ENCODE measurements at places on chromosomes 16 and 17.

- no peak for DNase-seq
Measured at GRCh38 chr17:64749306-64749705, 87.2 kb upstream of the SMURF2 start.

DNA sequence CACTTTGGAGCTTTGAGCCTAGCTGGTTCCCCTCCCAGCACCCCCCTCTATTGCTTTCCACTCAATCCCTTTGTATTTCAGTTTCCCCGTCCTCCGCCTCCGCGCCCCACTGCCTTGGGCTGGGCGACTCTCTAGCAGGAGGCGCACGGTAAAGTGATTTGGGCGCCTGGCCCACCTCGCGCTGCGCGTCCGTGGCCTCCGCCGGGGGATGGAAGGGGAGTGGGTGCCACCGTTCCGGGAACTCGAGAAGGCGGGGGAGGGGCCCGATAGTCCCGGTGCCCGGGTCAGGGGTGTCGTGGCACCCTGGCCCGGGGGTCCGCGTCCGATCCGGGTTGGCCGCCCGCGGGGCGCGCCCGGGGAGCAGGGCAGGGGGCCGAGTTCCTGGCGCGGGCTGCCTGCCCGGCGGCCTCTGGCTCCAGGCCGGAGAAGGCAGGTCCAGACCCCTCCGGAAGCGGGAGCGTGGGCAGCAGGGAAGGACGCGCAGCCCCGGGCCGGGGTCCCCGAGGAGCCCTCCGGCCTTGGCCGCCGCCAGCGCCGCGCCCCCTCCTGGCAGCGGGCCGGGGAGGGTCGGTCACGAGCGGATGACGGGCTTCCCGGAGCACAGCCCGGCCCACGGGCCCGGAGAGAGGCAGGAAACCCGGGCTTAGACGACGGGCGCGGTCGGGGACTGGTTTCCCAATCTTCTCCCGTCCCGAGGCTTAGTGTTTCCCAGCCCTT lies 15.8 kb downstream of the MEOX1 start:
- DNase-seq, result peak; percentile 32

GRCh38 chr17:43906951-43907424 lies 348 bp downstream of the MPP2 start:
- DNase-seq, result no peak

GRCh38 chr16:20760346-20760745 lies 3.5 kb upstream of the ACSM3 start:
- DNase-seq, result no peak

DNA sequence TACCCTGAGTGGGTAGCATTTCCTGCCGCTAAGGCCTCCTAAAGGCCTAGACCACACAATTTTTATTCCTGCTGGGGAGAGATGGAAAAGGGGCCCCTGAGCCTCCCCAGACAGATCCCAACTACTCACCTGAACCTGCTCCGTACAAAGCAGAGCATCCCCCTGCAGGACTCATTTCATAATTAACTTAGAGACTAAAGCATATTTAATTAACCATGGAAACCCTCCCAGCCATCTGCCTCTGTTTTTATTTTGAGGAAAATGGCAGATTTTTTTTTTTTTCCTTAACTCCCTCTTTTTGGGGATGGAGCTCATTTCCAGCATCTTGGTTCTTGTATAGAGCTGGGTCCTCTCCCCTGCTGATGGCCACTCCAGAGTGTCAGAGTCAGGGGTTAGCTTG lies 96.5 kb upstream of the CRHR1 start:
- no peak for DNase-seq

GRCh38 chr17:9241774-9242496 lies 220.6 kb downstream of the NTN1 start:
- no peak for DNase-seq

DNA sequence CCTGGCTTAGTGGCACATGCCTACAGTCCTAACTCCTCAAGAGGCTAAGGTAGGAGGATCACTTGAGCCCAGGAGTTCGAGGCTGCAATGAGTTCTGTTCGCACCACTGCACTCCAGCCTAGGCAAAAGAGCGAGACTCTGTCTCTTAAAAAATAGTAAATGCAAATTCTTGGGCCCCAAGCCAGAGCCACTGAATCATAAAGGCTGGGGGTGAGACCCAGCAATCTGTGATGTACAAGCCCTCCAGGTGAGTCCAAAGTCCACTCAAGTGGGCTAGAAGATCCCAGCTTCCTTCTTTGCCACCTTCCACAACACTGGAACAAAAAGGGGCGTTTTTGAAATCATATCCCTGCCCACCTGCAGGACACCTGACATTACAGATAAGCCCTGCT lies 16.9 kb downstream of the TRIM25 start:
- DNase-seq, result no peak

- DNase-seq, result no peak
Measured at GRCh38 chr17:33050611-33051140, 59.0 kb downstream of the SPACA3 start.

DNA sequence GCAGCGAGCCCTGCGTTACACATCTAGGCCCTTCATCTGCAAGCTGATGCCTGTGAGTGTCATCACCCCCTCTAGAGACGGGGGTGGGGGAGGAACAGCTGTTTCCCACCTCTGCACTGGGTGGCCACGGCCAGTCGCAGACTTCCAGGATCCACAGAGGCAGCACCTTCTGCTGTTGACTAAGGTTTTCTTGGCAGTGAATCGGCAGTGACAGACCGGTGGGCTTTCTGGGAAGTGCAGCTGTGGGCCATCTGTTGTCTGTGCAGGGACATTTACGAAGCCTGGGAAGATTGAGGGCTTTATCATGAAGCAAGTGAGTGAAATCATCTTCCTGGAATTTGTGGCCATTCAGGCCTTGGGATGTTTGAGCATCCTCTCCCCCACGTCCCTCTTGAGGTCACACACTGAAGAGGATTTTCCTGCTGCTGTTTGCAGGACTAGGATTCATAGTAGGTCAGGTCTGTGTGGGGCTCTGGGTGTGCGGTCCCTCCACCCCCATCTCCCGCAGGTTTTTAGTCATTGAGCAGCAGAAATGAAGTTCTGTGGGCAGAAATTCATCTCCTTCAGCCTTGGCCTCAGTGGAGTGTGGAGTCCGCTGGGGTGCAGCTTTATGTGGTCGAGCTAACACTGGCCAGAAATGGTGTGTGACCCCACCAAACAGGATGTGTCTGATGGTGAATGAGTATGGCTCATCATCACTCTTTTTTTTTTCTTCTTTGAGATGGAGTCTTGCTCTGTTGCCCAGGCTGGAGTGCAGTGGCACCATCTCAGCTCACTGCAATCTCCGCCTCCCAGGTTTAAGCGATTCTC lies 12.0 kb downstream of the PGS1 start:
- DNase-seq, result no peak

DNA sequence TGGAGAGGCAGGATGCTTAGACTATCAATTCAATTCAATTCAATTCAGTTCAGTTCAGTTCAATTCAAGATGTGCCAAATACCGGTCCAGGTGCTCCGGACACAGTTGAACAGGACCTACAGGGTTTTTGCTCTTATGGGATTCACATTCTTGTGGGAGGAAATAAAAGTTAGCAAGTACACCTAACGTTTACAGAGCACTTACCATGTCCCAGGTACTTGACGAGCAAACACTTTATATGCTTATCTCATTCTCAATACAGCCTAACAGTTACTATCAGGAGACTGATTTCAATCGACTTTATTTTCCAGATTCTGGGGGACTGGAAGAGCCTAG lies 467 bp upstream of the GDE1 start:
- DNase-seq, result no peak

- DNase-seq, result no peak
Measured at GRCh38 chr16:69833357-69834282, 71.5 kb downstream of the WWP2 start.

- DNase-seq, result no peak
Measured at GRCh38 chr16:52573365-52574299, 26.7 kb upstream of the TOX3 start.

DNA sequence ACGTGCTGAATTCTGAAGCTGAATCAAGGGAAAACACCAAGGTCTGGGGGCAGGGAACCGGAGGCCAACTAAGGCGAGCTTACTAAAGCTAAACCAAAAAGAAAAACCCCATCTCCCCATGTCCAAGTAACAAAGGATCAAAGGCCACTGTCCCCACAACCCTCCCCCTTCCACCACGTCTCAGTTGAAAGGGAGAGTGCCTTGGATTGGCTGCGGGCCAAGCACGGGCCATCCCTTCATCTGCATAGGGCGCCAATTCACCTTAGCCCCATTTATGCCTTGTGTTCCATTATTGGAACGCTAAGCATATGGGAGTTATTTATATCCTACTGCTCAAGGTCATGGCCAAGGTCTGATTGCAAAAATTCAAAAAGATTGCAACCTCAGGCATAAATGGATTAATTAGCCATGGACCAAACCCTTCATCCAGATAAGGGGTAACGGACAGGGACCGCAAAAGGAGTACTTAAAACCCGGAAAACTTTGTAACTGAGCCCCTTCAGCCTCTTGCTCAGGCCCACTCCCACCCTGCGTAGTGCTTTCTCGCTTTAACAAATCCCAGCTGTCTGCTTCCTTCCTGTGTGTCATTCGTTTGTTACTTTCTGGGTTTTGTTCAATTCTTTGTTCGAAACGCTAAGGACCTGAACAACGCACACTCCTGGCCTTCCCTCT lies 740 bp upstream of the ATP6V0D1 start:
- no peak for DNase-seq

- DNase-seq, result no peak
Measured at GRCh38 chr17:65514082-65514481, 47.4 kb downstream of the AXIN2 start.

DNA sequence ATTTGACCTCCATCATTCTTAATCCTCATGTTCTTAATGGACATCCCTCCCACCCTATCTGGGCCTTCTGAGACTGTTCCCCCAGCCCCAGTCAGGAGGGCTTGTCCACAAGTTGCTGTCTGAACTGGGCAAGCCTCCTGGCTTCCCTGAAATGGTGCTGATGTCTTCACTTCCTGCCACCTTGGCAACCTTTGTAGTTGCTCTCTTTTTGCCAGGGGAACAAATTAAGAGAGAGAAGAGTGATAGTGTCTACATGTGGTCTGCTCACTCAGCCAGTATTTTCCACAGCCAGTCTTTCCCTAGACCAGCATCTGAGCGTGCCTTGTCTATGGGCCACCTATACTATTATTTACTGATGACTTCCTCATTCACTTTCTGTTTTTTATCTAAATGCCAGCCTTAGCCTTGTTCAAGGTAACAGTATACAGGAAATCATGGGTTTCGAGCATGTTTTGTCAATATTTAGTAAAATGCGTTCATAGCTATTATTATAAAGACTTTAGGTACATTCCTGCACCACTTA lies 710.1 kb downstream of the MAF start:
- DNase-seq, result no peak

GRCh38 chr17:27818401-27819105 lies 18.2 kb upstream of the NOS2 start:
- DNase-seq, result no peak

DNA sequence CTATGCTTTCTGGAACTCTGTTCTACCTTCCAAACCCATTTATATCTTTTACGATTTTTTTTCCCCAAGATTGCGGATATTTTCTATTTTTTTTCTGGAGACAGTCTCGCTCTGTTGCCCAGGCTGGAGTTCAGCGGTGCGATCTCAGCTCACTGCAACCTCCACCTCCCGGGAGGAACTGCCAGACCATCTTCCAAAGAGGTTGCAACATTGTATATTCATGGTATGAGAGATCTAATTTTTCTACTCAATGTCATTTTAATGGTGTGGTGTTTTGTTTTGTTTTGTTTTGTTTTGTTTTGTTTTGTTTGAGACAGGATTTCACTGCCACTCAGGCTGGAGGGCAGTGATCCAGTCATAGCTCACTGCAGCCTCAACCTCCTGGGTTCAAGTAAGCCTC lies 8.5 kb upstream of the BMERB1 start:
- no peak for DNase-seq

GRCh38 chr17:1947229-1947742 lies 77.8 kb downstream of the RTN4RL1 start:
- no peak for DNase-seq

DNA sequence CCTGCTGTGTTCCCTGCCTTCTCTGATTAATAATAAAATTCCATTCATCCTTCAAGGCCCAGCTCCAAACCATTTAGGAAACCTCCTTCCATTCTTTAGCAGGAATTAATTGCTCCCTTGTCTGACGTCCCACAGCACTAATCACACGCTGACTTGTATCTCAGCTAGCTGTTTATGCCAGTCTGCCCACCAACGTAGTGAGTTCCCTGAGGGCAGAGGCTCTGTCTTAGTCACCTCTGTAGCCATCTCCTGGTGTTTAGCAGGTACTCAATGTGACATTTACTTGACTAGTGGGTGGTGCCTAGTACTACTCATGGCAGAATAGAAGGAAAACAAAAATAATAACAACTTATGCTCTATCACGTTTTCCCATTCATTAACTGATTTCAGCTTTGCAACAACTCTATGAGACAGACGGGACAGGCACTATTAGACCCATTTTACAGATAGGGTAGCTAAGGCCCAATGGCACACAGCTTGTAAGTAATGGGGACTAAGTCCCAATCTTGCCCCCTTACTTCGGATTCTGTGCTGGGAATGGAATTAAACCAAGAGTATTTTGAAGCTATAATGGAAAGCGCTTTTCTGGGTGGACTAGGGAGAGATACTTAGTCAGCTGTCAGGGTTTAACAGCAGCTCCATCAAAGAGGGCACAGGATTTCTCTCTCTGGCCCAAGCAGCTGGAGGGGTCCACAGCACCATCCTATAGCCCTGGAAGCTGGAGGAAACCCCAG lies 931 bp upstream of the WIPF2 start:
- no peak for DNase-seq

DNA sequence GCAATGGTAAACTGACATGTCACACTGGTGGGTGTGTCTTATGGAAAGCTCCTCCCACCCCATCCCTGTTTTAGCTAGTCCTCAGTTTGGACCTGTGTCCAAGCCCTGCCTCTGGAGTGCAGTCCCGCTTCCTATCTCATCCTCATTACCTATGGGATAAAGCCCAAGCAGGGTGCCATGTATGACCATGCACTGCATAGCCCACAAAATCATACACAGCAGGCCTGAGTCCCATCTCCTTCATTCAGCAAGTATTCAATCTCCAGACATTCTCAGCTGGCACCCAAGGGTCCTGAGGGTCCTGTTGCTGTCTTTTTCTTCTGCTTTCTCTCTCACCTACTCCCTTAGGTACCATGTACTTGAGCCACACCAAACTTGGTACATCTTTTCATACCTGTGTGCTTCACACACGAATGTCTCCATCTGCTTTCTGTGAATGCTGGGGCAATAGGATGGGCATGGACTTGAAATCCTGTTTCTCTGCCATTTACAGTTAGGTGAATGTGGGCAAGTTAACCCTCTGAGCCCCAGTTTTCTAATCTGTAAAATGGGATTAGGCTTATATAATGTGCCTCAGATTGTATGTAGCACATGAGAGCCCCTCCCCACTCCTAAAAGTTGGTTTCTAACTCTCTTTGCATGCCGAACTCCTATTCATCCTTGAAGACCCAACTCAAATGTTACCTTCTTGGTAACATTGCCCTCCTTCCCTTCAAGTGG lies 28.5 kb downstream of the TNS4 start:
- DNase-seq, result no peak
